MM.1S (cell line): ENCODE measurements at places on chromosomes 2 and 18.

DNA sequence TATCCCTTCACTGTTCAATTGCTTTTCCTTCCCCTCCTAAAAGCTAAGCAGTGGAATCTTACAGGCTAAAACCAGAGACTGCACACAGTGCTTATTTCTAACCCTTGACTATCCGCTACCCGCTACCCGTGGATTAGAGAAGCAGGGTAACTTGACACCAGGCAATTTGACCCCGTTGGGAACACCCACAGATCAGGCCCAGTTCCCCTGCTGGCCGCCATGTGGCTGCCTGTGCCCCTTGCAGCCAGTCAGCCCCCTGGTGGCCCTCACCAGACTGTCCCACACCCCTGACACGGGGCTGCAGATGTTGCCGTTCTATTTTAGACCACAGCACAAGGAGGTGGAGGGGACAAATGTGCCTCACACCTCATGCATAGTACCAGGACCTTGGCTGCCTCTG is 74.8 kb downstream of the TXNL1 start:
- no peaks in the 10 kb centered on the region for H3K4me1 ChIP-seq
- no peaks in the 10 kb centered on the region for H3K27me3 ChIP-seq
- no peak overlapping the region for H3K4me3 ChIP-seq
- no peak for DNase-seq
- no peak overlapping the region for H3K27ac ChIP-seq
- H3K36me3 ChIP-seq = no peaks in the 10 kb centered on the region

DNA sequence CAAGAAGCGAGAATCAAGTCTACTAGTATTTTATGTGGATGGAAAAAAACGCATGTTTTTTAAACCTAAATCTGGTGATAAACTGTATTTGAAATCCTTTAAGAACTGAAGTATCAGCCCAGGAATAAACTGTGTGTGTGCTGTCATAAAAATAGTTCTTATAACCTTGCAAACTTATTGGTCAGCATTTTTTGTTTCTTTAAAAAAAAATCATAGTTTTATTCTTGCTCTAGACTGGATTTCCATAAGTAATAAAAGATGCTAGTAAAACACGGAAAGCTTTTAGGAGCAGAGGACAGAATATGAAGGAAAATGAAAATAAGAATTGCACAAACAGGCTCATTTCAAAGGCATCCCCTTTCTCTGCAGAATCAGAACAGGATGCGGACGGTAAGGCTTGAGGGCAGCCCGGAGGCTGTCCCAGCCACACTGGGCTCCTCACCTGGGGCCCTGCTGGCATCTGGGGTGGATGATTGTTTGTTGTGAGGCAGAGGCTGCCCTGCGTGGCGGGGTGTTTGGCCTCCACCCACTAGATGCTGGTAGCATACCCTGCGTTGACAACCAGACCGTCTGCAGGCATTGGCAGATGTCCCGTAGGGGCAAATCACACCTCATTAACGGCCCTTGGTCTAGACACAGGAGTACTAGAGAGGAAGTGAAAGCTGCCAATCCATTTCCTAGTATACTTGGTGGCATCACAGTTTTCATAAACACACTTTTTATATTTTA is 52.5 kb downstream of the MBP start:
- H3K27ac ChIP-seq = peak overlapping the region; percentile 33; the same call in 1 of the 2 replicates
- no peaks in the 10 kb centered on the region for H3K27me3 ChIP-seq
- H3K4me1 ChIP-seq = peaks cover 14% of the 10 kb centered on the region; the same call in 1 of the 2 replicates
- no peaks in the 10 kb centered on the region for H3K36me3 ChIP-seq

DNA sequence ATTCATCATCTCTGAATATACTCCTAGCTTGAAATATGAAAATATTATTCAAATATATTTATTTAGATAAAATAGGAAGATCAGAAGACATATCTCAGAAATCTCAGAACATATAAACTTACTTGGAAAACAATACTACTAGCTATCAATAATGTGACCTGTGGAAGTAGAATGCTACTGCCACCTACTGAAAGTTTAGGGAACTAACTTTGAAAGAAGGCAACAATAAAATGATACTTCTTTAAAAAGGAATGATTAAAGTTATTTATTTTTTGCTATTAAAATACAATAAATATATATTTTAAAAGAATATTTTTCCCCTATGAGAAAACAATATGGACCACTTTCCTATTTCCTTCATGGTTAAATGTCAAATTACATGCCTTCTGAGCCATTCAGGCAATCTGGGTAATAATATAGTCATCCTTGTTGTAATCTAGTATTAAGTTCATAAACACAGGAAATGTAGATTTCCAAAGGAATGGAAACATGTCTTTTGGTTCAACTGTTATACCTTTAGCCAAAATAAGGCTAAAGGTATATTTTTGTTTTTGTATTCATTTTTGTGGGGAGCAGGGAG is 26.0 kb downstream of the ACADL start:
- H3K4me1 ChIP-seq = peaks cover 5% of the 10 kb centered on the region; the same call in 1 of the 2 replicates
- no peak overlapping the region for H3K4me3 ChIP-seq

GRCh38 chr18:66553824-66554223 is 50.1 kb downstream of the CDH19 start:
- H3K27me3 ChIP-seq = no peaks in the 10 kb centered on the region
- no peak for DNase-seq
- no peak overlapping the region for H3K27ac ChIP-seq
- no peak overlapping the region for H3K4me3 ChIP-seq

GRCh38 chr2:153287109-153287801 is 191.3 kb downstream of the RPRM start:
- no peaks in the 10 kb centered on the region; the same call in 1 of the 2 replicates for H3K36me3 ChIP-seq
- DNase-seq = no peak
- H3K27me3 ChIP-seq = no peaks in the 10 kb centered on the region
- H3K4me3 ChIP-seq = no peak overlapping the region

DNA sequence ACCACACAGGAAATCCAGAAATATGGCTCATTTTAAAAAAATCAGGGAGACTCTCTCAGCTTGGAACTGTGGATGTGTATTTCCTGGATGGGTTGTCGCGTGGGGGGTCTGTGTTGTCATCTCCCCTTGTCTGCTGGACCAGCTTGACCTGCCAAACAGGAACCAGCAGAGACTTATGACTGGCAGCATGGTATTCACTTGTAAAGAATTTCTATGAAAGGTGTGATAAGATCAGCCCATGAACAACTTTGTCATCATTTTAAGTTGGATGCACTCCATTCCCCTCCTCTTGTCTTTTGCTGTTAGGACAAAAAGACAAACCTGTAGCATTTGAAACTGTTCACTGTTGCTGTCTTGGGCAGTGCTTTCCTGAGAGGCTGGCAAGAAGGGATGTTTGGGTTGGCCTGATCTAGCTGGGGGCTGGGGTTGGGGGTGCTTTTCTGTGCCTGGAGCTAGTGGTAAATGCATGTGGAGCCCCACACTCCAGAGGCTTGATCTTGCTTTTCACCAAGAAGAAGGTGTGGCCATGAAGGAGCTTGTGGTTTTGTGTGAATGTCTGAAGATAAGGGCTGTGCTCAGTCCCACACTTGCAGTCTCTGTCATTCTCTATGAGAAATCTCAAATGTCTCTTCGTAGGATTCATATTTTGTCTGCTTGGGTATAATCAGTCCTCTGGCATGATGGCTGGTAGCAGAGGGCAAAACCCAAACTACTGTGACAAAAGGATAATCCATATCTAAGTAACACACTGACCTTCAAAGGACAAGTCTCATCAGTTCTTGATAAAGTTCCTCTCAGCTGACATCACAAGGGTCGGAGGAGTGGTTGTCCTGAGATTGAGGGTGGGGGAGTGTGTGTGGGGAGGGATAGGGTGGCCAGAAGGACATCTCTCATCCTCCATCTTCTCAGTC is 39.0 kb downstream of the RALB start:
- no peaks in the 10 kb centered on the region for H3K4me1 ChIP-seq
- H3K27ac ChIP-seq = no peak overlapping the region
- H3K36me3 ChIP-seq = no peaks in the 10 kb centered on the region; the same call in 1 of the 2 replicates
- H3K4me3 ChIP-seq = no peak overlapping the region
- no peaks in the 10 kb centered on the region for H3K27me3 ChIP-seq
- DNase-seq = no peak

GRCh38 chr2:134275058-134275862 is 21.4 kb downstream of the MGAT5 start:
- H3K36me3 ChIP-seq = no peaks in the 10 kb centered on the region
- H3K4me1 ChIP-seq = peaks cover 4% of the 10 kb centered on the region; the same call in 1 of the 2 replicates
- DNase-seq = no peak
- H3K4me3 ChIP-seq = no peak overlapping the region
- H3K27me3 ChIP-seq = no peaks in the 10 kb centered on the region

DNA sequence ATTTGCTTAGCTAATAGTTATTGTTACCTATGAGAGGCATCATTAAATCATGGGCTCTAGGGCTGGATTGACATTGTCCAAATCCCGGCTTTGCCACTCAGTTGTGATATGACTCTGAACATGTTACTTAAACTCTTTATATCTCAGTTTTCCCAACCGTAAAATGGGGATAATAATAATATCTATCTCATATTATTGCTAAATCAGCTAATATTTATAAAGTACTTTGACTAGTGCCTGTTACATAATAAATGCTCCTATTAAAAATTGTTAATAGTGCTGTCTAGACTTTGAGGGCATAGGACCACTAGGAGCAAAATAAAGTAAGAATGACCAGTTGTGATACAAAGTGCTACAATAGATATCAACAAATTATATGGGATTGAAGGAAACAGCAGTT is 376.3 kb upstream of the FIGN start:
- H3K27me3 ChIP-seq = no peaks in the 10 kb centered on the region
- no peak overlapping the region for H3K4me3 ChIP-seq
- DNase-seq = no peak
- no peaks in the 10 kb centered on the region for H3K36me3 ChIP-seq

DNA sequence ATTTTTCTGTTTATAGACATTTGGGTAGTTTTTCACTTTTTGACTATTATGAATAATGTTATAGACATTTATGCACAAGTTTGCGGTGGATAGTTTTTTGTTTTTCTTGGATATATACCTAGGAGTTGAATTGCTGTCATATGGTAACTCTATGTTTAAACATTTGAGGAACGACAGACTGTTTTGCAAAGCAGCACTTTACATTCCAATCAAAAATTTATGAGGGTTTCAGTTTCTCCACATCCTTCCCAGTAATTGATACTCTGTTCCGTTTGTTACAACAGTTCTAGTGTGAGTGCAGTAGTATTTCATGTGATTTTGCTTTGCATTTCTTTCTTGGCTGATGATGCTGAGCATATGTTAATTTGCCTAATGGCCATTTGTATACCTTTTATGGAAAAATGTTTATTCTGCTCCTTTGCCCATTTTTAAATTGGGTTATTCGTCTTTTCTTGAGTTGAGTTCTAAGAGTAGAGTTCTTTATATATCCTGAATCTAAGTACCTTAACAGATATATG is 617.3 kb upstream of the LRATD1 start:
- no peak for DNase-seq
- H3K27ac ChIP-seq = no peak overlapping the region

- no peak for DNase-seq
- H3K4me3 ChIP-seq = no peak overlapping the region
- H3K27ac ChIP-seq = no peak overlapping the region
- no peaks in the 10 kb centered on the region for H3K4me1 ChIP-seq
- H3K27me3 ChIP-seq = no peaks in the 10 kb centered on the region
These were observed 185.7 kb upstream of the KLHL29 start for GRCh38 chr2:23199115-23199918.

DNA sequence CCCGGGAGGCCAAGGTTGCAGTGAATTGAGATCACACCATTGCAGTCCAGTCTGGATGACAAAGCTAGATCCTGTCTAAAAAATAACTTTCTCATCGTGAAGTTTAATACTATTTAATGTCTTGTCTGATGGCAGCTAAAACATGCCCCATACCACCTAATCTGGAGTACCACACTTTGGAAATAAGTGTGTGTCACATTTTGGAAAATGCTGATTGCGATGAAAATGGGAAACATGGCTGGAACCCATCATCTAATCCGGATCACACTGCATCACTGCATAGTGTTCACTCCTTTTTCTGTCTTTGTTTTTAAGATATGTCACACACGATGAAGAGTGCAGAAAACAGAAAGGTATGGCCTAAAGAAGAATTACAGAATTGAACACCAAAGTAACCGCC is 31.2 kb upstream of the ALPP start:
- peaks cover 10% of the 10 kb centered on the region for H3K4me1 ChIP-seq
- H3K27me3 ChIP-seq = peaks cover 18% of the 10 kb centered on the region
- H3K4me3 ChIP-seq = no peak overlapping the region
- H3K27ac ChIP-seq = no peak overlapping the region
- H3K36me3 ChIP-seq = no peaks in the 10 kb centered on the region
- DNase-seq = no peak

DNA sequence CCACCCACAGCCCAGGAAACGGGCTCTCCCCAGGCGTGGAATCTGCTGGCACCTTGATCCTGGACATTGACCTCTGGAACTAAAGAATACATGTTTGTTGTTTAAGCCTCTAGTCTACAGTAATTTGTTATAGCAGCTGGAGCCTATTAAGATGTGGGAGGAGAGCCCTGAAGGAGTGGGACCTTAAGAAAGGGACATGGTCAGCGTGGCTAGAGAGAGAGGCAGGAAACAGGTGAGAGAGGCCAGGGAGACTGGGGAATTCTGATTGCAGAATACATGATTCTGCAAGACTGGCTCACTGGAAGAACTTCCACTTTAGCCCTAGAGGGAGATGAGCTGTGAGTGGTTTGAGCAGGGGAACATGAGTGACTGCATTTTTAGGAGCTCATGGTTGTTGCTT is 83.2 kb downstream of the CD8B2 start:
- no peak for DNase-seq
- no peak overlapping the region for H3K27ac ChIP-seq
- H3K4me3 ChIP-seq = no peak overlapping the region
- peaks cover 12% of the 10 kb centered on the region for H3K4me1 ChIP-seq
- H3K36me3 ChIP-seq = no peaks in the 10 kb centered on the region

DNA sequence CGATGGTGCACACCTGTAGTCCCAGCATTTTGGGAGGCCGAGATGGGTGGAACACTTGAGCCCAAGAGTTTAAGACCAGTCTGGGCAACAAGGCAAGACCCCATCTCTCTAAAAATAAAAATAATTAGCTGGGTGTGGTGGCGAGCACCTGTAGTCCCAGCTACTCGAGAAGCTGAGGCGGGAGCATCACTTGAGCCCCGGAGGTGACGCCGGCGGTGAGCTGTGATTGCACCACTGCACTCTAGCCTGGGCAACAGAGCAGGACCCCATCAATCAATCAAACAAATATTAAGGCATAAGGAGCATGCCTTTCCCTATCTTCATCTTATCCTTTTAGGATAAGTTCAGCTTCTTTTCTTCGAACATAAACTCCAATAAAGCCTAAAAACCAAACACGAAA is 1.1 kb downstream of the WDSUB1 start:
- no peak overlapping the region for H3K27ac ChIP-seq
- H3K4me1 ChIP-seq = peaks cover 22% of the 10 kb centered on the region
- H3K36me3 ChIP-seq = 0 out of 2 replicates have a peak, but pooled peaks cover 7% of the 10 kb centered on the region
- no peak for DNase-seq
- no peaks in the 10 kb centered on the region for H3K27me3 ChIP-seq

DNA sequence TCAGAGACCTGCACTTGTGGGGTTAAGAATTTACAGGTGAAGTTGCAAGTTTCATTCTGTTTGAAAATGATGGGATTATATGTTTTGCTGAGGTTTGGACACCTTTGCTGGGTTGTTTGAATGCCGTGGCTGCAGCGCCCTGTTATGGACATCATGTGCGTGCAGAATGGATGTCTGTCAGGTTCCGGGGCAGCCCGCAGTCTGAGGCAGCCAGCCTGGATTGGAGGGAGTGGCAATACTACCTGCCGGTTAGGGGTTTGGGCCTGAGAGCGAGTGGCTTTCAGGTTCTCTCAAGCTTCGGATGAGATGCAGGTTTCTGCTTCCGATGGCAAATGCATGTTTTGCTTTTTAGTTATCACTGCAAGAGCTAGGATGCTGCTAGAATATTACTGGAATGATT is 1.1 kb downstream of the CASP8 start:
- no peaks in the 10 kb centered on the region for H3K27me3 ChIP-seq
- H3K4me1 ChIP-seq = peaks cover 35% of the 10 kb centered on the region
- peak; percentile 90 for DNase-seq
- peak overlapping the region; percentile 96 for H3K27ac ChIP-seq

GRCh38 chr2:35428548-35428947 is 927.0 kb upstream of the CRIM1 start:
- H3K4me1 ChIP-seq = no peaks in the 10 kb centered on the region
